H54 (cell line): ENCODE measurements at places on chromosomes 7 and 10.

GRCh38 chr7:152661479-152661878 is 14.5 kb downstream of the XRCC2 start:
- no peak for DNase-seq

GRCh38 chr7:95246831-95247370 is 77.4 kb downstream of the PON1 start:
- DNase-seq, result peak; percentile 19

DNA sequence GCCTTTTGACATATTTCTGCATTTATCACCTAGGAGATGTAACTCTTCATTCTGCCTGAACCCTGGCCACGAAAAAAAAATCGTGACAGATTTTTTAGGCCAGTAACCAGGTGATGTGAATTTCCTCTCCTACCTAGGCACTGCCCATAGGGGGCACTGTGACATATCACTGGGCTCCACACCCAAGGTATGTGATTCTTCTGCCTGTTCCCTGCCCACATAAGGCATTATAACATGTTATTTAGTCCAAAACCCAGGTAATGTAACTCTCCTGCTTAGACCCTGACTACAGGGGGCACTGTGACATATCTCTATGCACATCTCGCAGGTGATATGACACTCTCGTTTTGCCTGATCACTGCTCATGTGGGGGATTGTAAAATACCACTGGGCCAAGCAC is 29.5 kb upstream of the ZNF107 start:
- no peak for DNase-seq

DNA sequence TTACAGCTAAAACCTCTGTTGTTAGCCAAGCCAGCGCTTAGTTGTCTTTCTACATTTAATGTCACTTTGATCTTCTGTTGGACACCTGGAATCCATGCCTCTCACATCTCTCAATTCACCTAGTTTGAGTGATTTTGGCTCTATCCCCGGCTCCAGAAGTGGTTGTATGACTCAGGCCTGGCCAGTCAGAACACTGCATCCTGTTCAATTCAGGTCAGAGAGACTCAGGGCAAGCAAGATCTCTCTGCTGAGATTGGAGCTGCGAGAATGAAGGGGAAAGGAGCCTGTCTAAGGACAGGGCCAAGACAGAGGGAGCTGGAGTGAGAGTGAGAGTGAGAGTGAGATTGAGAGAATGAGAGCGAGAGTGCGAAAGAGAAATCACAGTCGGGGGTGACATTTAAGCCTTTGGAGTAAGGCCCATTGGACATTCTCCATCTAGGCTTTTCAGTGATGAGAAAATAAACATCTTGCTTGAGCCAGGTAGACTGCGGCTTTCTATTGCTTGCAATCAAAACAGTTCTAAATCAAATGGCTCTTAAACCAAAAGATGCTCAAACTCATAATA is 83.3 kb upstream of the DYNC1I1 start:
- DNase-seq, result no peak

DNA sequence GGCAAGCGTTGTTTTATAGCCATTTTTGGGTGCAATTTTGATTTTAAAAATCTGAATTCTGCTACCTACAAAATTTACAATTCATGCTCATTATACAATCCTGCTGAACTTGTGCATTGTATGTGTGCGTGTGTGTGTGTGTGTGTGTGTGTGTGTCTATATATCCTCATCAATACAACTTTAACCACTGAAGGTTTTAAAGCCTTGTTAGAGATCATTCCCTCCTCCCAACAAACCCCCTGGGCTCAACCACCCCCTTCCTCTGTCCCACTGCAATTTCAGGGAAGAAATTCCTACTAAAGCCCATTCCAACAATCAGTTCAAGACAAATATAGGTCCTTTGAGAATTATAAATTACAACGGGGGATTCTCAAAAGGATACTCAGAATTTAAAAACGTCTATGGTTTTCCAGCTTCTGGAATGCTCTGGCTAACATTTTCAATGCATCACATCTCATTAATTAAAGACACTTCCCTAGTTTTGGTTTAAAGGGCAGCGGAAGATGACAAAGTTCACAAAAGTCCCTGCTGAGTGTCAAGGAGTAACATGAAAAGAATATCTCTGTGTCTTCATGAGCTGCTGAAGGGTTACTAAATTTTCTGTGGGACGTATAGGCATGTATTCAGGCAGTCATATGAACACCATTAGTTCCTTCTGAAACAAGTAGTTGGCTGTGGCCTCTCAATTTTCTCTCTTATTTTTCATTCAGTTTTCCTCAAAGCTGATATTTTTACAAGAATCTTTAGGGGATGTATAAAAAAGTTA is 889 bp upstream of the SEMA3A start:
- DNase-seq, result no peak

GRCh38 chr10:126321440-126321839 is 66.8 kb downstream of the ADAM12 start:
- DNase-seq, result no peak

DNA sequence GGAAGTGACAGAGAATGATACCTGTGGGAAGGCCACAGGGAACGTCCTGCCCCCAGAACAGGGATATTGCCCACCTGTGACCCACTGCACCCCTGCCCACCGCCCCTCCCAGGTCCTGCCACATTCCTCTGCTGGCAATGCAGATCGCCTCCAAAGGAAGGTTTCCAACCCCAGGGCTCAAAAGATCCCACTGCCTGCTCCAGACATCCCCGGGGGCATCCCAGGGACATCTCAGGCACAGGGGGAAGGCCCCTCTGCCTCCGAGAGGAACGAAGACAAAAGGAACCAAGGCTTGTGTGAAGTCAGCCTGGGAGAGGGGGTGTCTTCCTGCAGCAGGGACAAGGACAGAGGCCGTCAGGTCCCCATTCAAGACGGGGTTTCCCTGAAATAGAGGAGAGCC is 28.5 kb downstream of the NUDT1 start:
- DNase-seq, result no peak

- DNase-seq, result no peak
These were observed 7.3 kb upstream of the ZNF777 start for GRCh38 chr7:149468208-149468607.

- DNase-seq, result no peak
These were observed 124.7 kb downstream of the DGKB start for GRCh38 chr7:14777806-14778205.

DNA sequence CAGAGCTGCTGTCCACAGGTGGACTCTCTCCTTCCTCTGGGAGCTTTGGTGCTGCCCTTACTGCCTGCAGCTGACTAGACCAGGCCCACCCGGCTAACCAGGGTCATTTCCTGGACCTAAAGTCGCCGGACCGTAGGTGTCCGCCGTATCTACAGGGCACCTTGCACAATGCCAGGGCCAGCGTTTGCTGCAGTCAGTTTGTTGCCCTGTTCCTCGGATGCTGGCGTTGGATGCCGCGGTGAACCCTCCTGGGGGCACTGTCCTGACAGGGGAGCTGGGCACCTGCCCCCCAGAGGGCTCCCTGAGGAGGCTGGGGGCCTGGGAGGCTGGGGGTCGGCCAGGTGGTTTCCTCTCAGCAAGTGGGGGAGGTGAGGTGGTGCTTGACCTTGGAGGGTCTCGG is 96.6 kb downstream of the UNCX start:
- no peak for DNase-seq

DNA sequence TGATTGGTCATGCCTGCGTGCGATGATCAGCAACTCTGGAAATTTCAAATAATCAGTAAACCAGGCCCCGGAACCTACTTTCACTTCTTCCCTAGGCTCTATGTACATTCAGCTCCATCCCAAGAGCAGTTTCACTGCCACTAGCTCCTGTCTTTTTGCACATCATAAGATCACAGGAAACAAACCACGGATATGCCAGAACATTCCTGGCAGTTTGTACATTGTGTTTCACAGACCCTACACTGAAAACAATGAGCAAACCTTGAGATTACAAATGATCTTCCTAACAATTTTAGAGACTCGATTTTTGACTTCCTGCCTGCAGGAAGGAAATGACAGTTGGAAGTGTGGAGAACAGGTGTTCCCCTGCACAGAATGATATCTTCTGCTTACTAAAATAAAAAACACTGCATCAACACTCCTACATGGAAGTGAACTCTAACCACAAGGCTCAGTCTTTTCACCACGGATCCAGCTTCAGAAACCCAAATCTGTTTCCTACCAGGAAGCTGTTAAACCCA is 7.6 kb upstream of the TMEM236 start:
- no peak for DNase-seq

DNA sequence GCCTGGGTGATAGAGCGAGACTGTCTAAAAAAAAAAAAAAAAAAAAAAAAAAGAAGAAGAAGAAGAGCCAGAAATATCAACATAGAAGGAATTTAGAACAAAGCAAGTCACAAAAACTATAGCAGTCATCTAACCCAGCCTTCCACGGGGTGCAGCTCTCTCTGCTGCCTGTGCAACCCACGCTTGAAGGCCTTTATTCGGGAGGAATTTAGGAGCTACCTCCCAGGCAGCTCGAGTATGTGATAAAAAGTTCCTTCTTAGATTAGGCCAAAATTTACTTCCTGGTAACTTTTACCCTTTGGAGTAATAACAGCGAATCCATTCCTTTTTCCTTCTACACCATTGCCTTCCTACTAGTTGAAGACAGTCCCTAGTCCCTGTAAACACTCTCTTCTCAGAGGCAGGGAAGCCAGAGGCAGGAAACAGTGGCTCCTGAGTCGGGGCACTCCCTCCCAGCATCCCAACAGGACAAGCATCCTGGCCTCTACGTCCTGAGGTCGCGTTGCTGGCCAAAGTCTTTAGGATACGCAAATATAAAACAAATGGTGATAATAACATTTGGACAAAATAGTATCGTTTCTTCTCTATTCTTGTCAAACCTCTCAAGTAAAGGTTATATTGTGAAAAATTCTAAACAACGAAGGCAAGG is 109.3 kb upstream of the KMT2C start:
- no peak for DNase-seq
